Psoas muscle (tissue), 8 donors: ENCODE measurements at places on chromosomes 5 and 9. TPM values are rescaled to one million over a fixed set of nuclear protein-coding genes. Genes with fewer than 3 reads are reported as not detected.

DNA sequence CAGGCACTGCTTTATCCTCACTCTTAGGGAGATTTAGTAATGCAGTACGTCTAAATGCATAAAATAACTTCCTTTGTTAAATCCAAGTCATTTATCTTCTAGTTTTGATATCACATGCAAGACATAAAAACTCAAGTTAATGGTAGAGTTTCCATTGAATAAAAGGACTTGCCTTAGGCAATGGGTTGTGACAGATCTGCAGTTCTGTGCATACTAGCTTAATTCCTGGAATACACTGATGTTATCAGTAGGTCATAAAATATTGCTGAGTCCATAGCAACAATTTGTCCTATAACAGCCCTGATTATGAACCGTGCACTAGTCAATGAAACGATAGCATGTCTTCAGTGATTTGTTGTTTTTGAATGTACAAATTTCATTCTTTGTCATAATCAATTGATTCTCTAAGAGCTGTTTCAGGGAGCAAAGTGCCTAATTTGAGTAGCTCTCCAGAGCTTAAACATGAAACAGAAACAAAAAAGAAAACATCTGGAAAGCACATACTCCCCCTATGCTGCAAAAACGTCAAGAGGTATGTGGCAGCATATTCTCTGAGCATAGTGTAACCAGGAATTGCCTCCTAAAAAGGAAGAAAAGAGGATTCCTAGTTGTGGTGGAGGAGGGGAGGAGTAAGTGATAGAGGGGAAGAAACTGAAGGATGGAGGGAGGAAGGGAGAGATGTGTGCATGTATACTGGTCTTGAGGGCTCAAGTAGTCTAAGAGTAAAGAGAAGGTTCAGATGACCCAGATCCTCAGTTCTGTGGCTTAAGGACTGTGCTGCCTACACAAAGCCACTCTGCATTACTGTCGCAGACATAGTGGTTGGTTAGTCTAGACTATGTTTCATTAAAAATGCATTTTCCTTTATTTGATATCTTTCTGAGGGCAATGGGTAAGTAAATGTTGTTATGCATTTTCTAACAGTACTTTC, 589.2 kb downstream of the PRR16 start:
- DNase-seq, result no peak
- no peaks in the 10 kb centered on the region for H3K27me3 ChIP-seq
- H3K36me3 ChIP-seq, result no peaks in the 10 kb centered on the region
- H3K4me1 ChIP-seq, result no peaks in the 10 kb centered on the region
- H3K4me3 ChIP-seq, result no peak overlapping the region

DNA sequence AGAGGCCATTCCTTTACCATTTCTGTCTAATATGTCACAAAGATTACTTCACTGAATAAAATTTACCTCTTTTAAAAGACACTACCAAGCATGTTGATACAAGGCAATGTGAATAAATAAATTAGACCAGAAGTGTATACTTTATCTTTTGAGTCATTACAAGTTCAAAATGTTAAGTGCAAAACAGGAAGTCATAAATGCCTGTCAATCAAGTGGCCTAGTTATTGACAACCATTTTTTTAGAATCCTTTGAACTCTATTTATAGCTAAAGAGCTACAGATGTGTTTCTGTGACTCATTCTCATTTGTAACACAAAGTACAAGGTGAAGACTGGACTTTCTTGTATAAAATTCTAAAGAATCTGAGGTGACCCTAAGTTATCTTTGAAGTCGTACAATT, 602.7 kb upstream of the SEMA6A start:
- DNase-seq, result no peak
- H3K36me3 ChIP-seq, result no peaks in the 10 kb centered on the region
- no peaks in the 10 kb centered on the region for H3K4me1 ChIP-seq
- no peak overlapping the region for H3K4me3 ChIP-seq
- H3K27me3 ChIP-seq, result no peaks in the 10 kb centered on the region

GRCh38 chr5:160318409-160318808, 6.0 kb upstream of the CCNJL start:
- no peak overlapping the region for H3K27ac ChIP-seq
- no peaks in the 10 kb centered on the region for H3K27me3 ChIP-seq
- no peak overlapping the region for H3K4me3 ChIP-seq
- no peaks in the 10 kb centered on the region for H3K36me3 ChIP-seq

- no peaks in the 10 kb centered on the region for H3K4me1 ChIP-seq
- H3K4me3 ChIP-seq, result no peak overlapping the region
- no peak for DNase-seq
- no peak overlapping the region for H3K27ac ChIP-seq
- H3K36me3 ChIP-seq, result no peaks in the 10 kb centered on the region
Measured at GRCh38 chr9:106405871-106406435, 457.0 kb upstream of the ZNF462 start.

DNA sequence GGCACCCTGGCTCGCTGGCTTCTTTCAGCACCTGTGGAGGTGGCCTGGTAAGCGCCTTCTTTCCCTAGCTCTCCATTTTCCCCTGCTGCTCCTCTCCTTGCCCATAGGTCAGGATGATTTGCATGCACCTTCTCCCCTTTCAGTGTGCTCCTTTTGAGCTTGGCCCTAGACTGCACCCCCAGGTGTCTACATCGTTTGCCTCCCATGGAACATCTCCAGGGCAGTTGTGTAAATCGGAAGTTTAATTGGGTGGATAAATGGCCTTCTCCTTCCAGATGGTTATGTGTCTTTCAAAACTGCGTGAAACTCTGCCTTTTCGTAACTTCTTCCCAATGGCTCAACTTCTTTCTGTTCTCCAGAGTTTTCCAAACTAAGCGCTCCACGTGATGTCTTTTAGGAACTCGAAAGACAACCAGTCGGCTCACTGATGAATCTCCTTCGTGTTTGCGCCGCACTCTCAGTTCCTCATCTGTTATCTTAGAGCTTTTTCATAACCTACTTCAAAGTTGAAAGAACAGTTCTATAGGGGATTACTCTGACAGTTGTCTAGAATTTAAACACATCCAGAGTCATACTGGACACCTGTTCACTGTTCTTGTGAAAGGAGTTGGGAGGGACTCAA, 1.7 kb downstream of the ADAMTS19 start:
- H3K27ac ChIP-seq, result no peak overlapping the region
- H3K27me3 ChIP-seq, result no peaks in the 10 kb centered on the region
- H3K4me1 ChIP-seq, result peaks cover 5% of the 10 kb centered on the region
- no peak for DNase-seq
- no peaks in the 10 kb centered on the region for H3K36me3 ChIP-seq

DNA sequence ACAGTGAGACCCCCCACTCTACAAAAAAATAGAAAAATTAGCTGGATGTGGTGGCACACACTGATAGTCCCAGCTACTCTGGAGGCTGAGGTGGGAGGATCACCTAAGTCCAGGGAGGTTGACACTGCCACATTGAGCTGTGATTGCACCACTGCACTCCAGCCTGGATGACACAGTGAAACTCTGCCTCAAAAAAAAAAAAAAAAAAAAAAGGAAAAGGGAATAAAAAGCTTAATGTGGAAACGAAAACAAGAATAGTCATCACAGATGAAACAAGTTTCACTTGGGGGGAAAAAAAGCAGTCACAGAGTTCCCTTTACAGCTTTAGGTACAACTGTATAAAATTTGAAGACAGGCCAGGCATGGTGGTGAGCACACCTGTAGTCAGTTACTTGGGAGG, 84.2 kb downstream of the FNBP1 start:
- DNase-seq, result no peak
- no peak overlapping the region for H3K4me3 ChIP-seq
- peaks cover 33% of the 10 kb centered on the region for H3K36me3 ChIP-seq
- H3K27ac ChIP-seq, result no peak overlapping the region
- no peaks in the 10 kb centered on the region for H3K27me3 ChIP-seq
- peaks cover under 1% of the 10 kb centered on the region for H3K4me1 ChIP-seq

GRCh38 chr5:158979749-158980521, 119.8 kb downstream of the EBF1 start:
- peak; percentile 58 for DNase-seq
- H3K36me3 ChIP-seq, result no peaks in the 10 kb centered on the region
- H3K27me3 ChIP-seq, result no peaks in the 10 kb centered on the region
- peaks cover 4% of the 10 kb centered on the region for H3K4me1 ChIP-seq
- H3K27ac ChIP-seq, result peak overlapping the region; percentile 4

DNA sequence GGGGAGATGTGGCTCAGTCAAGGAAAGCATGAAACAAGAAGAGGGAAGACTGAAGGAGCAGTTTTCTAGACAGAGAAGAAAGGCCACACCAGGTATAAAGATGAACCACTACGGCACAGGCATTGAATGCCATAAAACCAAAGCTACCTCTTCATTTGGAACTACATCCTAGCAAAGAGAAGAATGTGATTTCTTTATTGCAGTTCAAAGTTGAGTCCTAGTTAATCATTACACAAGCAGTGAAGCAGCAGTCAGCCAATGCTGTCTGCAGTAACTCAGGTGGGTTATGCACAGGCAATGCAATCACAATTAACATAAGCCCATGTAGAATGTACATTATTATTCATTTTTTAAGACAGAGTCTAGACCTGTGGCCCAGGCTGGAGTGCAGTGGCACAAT, 21.7 kb upstream of the PCAT7 start:
- no peaks in the 10 kb centered on the region for H3K27me3 ChIP-seq
- no peak overlapping the region for H3K27ac ChIP-seq
- no peaks in the 10 kb centered on the region for H3K36me3 ChIP-seq
- no peak for DNase-seq

DNA sequence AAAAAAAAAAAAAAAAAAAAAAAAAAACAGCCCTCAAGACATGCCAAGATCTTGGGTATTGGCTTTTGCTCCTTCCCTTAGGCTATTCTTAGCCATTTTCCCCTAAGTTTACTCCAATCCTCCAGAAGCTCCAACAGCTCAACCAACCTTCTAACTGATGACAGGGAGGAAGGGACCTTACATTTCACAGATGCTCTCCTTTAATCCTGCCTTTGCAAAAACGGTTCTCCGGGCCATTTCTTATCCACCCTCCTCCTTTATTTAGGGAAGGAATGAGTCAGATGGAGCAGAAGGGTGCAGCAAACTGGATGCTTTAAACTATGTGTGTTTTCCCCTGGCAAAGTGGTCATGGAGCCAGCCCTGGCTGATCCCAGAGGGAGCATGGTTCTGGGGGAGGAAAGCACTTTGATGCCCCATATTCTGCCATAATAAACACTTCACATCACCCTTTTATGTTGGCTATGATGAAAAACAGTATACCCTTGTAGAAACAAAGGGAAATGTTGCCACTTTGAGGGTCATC, 369.4 kb upstream of the DMAC1 start:
- H3K27ac ChIP-seq, result no peak overlapping the region
- H3K36me3 ChIP-seq, result no peaks in the 10 kb centered on the region
- DNase-seq, result no peak
- no peaks in the 10 kb centered on the region for H3K4me1 ChIP-seq

GRCh38 chr9:131577005-131578000, 32.0 kb downstream of the PRRT1B start:
- peaks cover 11% of the 10 kb centered on the region for H3K36me3 ChIP-seq
- H3K27me3 ChIP-seq, result no peaks in the 10 kb centered on the region
- H3K27ac ChIP-seq, result no peak overlapping the region
- DNase-seq, result no peak
- no peak overlapping the region for H3K4me3 ChIP-seq
- H3K4me1 ChIP-seq, result peaks cover 8% of the 10 kb centered on the region

- no peak overlapping the region for H3K4me3 ChIP-seq
- DNase-seq, result no peak
- H3K27ac ChIP-seq, result no peak overlapping the region
- H3K36me3 ChIP-seq, result no peaks in the 10 kb centered on the region
Measured at GRCh38 chr5:6291961-6292360, 86.4 kb downstream of the MED10 start.

DNA sequence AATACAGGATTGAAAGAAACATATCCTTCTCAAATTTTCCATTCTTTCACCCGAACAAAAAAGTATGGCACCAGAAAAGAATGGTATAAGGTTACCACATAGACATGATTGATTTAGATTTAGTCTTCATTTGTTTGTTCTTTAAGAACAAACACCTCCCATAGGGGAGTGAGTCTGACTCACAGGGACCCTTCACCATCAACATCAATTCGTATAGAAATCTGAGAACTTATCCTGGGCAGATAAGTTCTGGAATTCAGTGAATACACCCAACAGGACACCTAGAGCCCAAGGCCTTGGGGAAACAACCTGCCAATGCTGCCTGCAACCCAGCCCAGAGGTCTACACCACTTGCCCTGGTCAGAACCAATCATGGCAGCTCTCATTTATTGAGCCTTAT, 46.2 kb downstream of the LHFPL2 start:
- H3K4me1 ChIP-seq, result peaks cover 5% of the 10 kb centered on the region
- no peak overlapping the region for H3K4me3 ChIP-seq
- H3K27ac ChIP-seq, result no peak overlapping the region
- no peaks in the 10 kb centered on the region for H3K36me3 ChIP-seq
- DNase-seq, result no peak
- H3K27me3 ChIP-seq, result no peaks in the 10 kb centered on the region

DNA sequence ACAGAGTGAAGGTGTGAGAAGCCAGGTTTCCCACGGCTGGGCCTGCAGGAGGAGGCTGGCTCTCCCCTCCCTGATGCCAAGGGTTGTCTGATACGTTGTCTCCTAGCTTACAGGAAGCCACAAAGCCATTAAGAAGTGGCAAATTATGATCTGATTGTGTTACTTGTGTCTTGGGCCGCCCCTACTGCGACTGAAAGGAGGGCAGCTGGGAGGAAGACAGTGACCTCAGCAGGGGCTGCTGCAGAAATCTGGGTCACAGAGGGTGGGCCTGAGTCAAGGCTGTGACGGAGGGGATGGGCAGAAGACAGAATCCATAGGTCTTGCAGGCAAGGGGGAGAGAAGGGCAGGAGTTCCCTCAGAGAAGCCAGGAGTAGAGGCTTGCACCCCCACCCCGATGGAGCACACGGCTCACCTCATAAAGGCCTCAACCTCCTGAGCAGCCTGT, 145.0 kb downstream of the FSTL4 start:
- no peaks in the 10 kb centered on the region for H3K4me1 ChIP-seq
- H3K27me3 ChIP-seq, result no peaks in the 10 kb centered on the region
- DNase-seq, result no peak
- H3K4me3 ChIP-seq, result no peak overlapping the region
- H3K36me3 ChIP-seq, result no peaks in the 10 kb centered on the region

- H3K27me3 ChIP-seq, result no peaks in the 10 kb centered on the region
- no peaks in the 10 kb centered on the region for H3K4me1 ChIP-seq
- H3K36me3 ChIP-seq, result no peaks in the 10 kb centered on the region
- H3K4me3 ChIP-seq, result no peak overlapping the region
Measured at GRCh38 chr9:18531136-18532065, 57.4 kb downstream of the ADAMTSL1 start.

The CCDC171 gene
- total RNA-seq, result 0.91 TPM

The MACROH2A1 gene
- 57.8 TPM for total RNA-seq

The CTNNAL1 gene
- total RNA-seq, result 27.2 TPM

The IFNA2 gene
- not detected for total RNA-seq

The PDZD2 gene
- total RNA-seq, result 17.5 TPM

The RASEF gene
- total RNA-seq, result not detected

The CCNI2 gene
- not detected for total RNA-seq

The LCN9 gene
- not detected for total RNA-seq

The SLC9A3 gene
- total RNA-seq, result 0.87 TPM
